T47D (cell line): ENCODE measurements at places on chromosomes 5 and 9.

DNA sequence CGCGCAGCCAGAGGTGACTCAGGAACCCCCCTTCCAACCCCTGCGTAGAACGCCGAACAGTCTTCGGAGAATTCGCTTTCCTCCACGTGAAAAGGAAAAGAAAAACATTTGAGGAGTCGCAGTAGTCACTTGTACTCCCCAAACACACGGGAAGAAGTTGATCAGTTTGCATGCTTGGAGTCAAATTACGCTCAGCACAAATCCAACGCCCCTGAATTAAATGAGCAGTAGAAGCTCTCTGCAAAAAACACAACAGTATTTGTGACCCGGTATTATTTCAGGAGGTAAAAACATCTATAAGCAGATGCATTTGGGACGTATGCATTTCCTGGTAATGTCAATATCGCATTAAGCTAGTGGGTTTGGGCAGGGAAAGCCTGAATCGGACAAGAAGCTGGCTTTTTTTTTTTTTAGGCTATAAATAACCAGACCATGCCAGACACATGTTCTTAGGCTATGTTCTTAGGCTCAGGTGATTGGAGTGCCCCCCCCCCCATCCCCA lies 854 bp upstream of the ARL15 start:
- DNase-seq, result peak; percentile 52

- DNase-seq, result peak; percentile 53
Observed at GRCh38 chr5:61768692-61769281, 436.7 kb downstream of the ZSWIM6 start.

- DNase-seq, result no peak
Observed at GRCh38 chr5:122701640-122702523, 73.0 kb upstream of the SNX2 start.

- no peak for DNase-seq
Observed at GRCh38 chr5:172542651-172543131, 88.4 kb upstream of the SH3PXD2B start.

DNA sequence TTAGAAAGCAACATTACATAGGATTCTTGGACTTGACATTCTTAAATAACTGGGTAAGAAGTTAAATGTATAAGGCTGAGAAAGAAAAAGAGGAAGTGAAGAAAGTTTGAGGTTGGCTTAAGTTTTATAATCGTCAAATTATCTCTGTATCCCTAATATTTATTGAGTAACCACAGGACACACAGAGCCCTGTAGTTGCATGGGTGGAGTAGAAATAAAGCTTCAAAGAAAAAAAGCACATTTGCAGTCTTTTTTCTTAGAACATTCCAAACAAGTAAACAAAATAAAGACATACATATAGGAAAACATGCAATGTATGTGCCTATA lies 137.0 kb downstream of the CCDC192 start:
- DNase-seq, result no peak

GRCh38 chr5:142378737-142379634 lies 54.2 kb upstream of the SPRY4 start:
- DNase-seq, result no peak

- no peak for DNase-seq
Observed at GRCh38 chr5:55692509-55692908, 19.6 kb downstream of the SLC38A9 start.

DNA sequence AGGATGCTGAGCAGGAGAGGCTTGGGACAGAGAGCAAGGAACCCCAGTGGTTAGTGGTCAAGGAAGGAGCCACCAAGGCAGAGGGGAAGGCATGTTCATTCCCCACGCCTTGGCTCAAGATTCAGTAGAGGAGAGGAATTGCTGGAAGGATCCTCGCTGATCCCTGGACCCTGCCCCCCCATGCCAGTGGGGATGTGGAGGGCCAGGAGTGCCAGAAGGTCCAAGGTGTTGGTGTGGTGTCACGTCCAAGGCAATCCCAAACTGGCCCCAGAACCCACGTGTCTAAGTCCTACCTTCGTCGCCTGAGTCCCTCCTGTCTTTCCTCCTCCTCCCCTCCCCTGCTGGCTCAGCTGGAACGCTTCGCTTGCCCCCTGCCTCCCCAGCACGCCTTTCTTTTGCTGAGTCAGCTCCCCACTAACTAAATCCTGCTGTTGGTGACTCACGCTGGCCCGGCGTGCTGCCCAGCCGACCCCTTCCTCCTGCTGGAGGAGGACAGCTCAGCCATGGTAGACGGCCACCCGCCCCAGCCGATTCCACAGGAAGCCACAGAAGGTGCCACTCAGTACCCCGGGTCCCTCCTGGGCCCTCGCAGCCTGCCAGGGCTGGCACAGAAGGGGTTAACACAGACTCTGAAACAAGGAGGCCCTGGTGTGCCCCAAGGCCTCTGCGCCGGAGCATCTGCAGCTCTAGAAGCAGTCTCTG lies 37.6 kb upstream of the ORM1 start:
- DNase-seq, result no peak

- DNase-seq, result no peak
Observed at GRCh38 chr5:164027738-164028137, 522.3 kb downstream of the MAT2B start.

DNA sequence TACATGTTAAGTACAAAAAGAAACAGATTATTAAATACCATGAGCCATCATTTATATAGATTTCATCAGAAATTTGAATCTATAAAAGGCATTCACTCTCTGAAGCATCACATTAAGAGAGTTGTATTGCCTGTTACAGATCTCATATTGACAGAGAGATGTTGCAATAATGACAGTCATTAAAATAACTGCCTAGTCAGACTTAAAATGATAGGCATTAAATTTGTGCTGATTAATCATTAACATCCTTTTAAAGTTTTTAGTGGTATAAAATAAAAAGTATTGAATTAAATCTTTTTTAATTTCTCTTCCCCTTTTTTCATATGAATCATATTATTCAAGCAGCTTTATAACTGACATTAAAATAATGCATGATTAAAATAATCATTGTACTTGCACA lies 404.9 kb upstream of the FAM174A start:
- DNase-seq, result no peak

DNA sequence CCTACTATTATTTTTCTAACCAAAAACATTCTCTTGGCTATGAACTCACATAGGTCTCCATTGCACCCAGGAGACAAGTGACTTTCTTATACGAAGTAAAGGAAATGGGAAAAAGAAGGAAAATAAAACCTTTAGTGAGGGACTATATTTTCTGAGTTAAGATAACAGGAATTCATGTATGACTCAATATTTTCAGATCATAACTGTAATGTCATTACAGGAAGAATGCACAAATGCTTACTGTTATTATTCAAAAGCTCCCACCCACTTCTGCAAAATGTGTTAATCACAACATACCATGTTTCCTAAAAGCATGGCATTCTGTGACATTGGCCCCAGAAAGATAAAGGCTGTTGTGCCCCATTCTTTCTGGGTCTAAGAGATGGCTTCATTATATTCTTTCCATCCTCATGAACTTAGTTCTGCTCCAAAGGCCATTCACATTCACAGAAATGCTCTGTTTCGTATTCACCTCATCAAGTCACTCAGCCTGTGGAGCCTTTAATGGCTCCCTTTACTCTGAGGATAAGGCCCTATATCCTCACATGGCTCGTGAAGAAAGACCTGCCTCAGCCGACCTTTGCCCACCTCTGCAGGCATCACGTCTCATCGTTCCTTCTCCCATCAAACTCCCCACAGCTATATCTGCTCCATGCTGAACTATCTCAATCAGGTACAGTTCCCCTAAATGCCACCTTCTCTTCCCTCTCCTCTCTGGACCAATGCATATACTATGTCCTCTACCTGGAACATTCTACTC lies 77.0 kb downstream of the ABCA1 start:
- no peak for DNase-seq

- DNase-seq, result no peak
Observed at GRCh38 chr9:135146766-135147473, 59.5 kb downstream of the OLFM1 start.

DNA sequence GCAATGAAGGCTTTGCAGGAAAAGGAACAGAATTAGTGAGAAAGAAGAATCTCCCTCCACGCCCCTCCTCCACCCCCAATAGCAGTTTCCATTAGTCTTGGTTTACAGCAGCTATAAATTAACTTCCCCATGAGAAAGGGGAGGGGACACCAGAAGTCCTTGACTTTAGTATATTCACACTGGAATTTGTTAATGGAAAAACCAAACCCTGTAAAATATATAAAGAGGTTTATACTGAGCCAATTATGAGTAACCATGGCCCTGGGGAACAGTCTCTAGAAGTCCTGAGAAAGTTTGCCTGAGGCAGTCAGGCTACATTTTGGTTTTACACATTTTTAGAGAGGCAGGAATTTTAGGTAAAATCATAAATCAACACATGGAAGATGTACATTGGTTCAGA lies 88.5 kb downstream of the ALDH1A1 start:
- no peak for DNase-seq

GRCh38 chr5:149526845-149527590 lies 24.2 kb downstream of the CSNK1A1 start:
- DNase-seq, result no peak

GRCh38 chr5:125722550-125722949 lies 700.7 kb upstream of the GRAMD2B start:
- no peak for DNase-seq

GRCh38 chr9:107467416-107467815 lies 22.2 kb downstream of the KLF4 start:
- no peak for DNase-seq

DNA sequence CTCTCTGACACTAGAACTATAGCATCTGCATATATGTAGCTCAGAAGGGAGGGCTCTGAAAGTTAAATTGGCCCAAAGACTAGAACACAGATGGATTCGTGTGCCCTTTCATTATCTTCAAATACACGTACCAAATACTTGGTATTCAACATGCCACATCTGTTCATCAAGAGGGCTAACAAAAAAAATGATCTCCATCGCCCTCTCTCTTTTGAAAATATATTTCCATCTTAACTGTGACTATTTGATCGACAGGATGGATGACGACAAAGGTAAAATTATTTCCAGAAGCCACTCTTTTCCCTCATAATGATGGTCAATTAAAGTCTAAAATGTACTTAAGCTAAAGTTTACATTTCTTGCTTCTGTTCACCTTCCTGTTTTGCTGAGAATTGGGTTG lies 77.0 kb downstream of the SEMA6A start:
- DNase-seq, result no peak

GRCh38 chr5:123659011-123659410 lies 147.0 kb downstream of the CSNK1G3 start:
- DNase-seq, result no peak

GRCh38 chr5:143601917-143602333 lies 198.4 kb upstream of the NR3C1 start:
- DNase-seq, result no peak

DNA sequence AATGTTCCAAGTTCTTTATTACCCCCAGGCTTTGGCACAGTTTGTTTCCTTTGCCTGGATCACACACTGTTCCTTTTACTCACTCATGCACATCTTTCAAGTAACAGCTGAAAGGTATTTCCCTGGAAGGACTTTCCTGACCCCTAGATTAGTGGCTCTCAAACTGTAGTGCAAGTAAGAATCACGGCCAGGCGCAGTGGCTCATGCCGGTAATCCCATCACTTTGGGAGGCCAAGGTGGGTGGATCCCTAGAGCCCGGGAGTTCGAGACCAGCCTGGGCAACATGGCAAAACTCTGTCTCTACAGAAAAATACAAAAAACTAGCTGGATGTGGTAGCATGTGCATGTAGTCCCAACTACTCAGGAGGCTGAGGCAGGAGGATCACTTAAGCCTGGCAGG lies 19.1 kb upstream of the DELE1 start:
- DNase-seq, result no peak

- peak; percentile 68 for DNase-seq
Observed at GRCh38 chr5:7094626-7095025, 301.3 kb upstream of the ADCY2 start.

GRCh38 chr9:136024696-136025316 lies 63.6 kb upstream of the UBAC1 start:
- no peak for DNase-seq

DNA sequence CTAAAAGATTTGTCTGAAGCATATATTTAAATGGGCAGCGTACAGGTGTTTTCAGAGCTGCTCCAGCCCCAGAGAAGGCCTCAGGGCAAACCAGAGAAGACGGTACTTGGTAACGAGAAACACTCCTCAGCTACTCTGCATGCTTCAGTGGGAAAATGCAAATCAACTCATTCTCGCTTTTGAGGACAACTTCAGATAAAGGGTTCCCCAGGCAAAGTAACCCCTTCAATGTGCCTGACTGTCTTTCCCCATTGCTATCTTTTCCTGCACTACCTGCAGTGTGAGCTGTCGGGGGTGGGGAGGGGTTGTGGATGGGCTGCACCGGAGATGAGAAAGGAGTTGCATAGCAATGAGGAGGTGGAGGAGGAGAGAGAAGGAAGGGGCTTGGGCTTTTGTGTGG lies 339.7 kb upstream of the CLINT1 start:
- DNase-seq, result no peak

DNA sequence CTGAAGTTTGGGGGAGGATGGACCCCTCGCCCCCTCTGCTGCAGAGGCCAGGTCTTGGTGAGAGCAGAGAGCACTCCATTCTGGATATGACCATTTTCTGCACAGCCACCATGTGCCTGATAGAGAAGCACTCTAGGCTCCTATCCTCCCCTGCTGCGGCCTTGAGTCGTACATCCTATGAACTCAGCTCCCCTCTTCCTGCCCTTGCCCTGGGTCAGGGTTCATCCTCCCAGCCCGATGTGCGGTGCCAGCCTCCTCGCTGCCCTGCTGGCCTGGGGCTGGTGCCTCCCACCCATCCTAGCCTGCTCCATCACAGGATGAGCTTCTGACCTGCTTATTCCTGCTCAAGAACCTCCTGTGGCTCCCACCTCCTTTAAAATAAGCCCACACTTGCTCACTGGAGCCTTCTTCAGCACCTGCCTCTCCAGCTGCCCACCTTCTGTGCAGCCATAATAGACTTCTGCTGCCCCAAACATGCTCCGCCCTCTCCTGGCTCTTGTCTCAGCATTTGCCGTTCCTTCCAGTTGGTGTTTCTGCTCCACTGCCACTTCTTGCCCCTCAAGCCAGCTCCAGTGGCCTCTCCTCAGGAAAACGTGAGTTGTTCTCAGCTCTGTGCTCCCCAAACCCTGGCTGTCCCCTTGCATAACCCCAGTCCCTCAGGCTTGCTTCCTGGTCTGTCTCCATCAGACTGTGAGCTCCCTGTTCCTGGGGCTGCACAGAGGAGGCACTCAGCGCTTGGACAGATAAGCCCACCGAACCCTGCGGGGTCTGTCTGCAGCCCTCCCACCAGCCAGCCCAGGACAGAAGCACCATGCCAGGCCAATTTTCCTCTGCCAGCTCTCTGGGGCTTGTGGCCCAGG lies 22.3 kb upstream of the TTLL11 start:
- DNase-seq, result no peak

GRCh38 chr5:126391386-126391785 lies 31.8 kb upstream of the GRAMD2B start:
- no peak for DNase-seq

GRCh38 chr5:125326150-125326510 lies 579.7 kb upstream of the ZNF608 start:
- no peak for DNase-seq

GRCh38 chr5:133041157-133041784 lies 10.5 kb upstream of the HSPA4 start:
- DNase-seq, result no peak
